ENCODE measurements at places on chromosomes 12 and 14. TPM values are rescaled to one million over a fixed set of nuclear protein-coding genes. Genes with fewer than 3 reads are reported as not detected.

Gene GAS2L3
- 1.8 TPM for polyA plus RNA-seq

GRCh38 chr12:128818065-128819022 is 5.4 kb downstream of the SLC15A4 start:
- DNase-seq = peak; percentile 34

GRCh38 chr12:103727638-103728037 is 113.4 kb downstream of the NT5DC3 start:
- no peak for DNase-seq

Gene TPPP2
- polyA plus RNA-seq = not detected

Gene ASCL1
- 1.5 TPM for polyA plus RNA-seq

- DNase-seq = no peak
These were observed 444.5 kb upstream of the FAR2 start for GRCh38 chr12:28704477-28705169.

DNA sequence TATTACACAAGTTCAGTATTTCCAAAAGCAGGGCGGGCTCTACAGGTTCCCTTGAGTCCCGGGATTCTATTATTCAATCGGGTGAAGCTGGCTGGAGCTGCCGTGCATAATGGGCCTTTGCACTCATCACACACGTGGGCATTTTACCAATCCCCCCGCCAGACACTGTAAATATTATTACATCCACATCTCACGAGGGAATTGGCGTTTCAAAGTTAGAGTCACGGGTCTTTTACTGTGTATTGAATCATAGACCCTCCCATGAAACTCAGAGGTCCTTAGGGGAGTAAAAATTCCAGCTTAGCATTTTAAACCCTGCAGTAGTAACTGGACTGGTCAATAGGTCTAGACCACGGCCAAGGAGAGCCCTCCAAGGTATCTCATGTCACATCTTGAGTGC is 70.3 kb downstream of the MAP1LC3B2 start:
- no peak for DNase-seq

DNA sequence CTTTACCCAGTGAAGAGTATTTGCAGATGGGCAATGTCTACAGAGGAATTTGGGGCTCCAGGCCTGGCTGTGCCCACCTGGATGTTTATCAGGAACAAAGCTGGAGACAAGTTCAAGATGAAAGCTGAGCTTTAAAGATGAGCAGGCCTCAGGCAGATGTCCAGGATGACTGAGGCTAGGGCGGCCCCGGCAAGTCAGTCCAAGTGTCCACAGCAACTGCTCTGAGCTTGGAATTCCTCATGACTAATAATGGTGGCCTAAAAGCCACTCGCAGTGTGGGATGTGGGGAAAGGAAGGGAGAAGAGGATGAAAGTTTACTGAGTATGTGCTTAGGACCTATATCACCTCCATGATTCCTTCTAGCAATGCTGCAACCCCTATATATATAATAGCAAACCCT is 128.2 kb upstream of the NOS1 start:
- no peak for DNase-seq

Gene RSRC2
- 53.6 TPM for polyA plus RNA-seq

DNA sequence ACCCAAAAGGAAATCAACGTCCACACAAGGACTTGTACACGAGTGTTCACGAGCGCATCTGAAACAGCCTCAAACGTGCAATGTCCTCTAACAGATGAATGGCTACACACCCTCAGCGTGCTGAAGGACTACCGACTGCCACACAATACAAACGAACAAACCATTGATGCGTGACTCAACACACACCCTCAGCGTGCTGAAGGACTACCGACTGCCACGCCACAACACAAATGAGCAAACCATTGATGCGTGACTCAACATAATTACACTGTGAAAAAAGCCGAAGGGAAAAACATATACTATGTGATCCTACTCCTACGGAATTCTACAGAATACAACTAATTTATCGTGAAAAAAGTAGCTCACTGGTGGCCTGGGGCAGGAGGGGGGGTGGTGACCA is 25.1 kb upstream of the BTBD6 start:
- no peak for DNase-seq

DNA sequence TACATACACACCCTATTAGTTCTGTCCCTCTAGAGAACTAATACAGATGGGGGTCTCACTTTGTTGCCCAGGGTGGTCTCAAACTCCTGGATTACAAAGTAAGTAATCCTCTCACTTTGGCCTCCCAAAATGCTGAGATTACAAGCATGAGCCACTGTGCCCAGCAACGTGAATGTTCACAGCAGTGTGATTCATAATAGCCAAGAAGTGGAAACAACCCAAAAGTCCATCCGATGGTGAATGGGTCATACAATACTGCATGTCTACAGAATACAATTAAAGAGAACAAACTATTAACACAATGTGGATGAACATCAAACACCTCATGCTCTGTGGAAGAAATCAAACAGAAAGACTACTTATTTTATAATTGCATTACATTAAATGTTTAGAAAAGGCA is 57.3 kb upstream of the SYNE2 start:
- DNase-seq = no peak

DNA sequence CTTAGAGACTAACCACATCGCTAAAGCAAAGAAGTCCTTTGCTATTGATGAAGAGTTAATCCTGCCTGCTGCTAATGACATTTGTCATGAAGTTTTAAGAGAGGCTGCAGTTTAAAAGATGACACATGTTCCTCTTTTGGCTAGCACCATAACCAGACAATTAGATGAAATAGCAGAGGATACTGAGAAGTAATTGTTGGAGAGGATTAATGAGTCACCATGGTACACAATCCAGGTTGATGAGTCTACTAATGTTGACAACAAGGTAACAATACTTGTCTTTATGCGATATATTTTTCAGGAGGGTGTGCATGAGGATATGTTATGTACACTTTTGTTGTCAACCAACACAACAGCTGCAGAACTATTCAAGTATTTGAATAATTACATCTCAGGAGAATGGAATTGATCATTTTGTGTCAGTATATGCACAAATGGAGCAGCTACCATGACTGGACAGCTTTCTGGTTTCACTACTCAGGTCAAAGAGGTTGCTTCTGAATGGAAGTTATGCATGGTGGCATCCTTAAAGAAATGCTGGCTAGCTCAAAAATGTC is 56.7 kb downstream of the LRRIQ1 start:
- no peak for DNase-seq

Gene ARHGAP5
- polyA plus RNA-seq = 16.5 TPM

Gene TRMT5
- polyA plus RNA-seq = 4.7 TPM

- DNase-seq = no peak
These were observed 215.6 kb downstream of the SLC6A15 start for GRCh38 chr12:84696908-84697540.

DNA sequence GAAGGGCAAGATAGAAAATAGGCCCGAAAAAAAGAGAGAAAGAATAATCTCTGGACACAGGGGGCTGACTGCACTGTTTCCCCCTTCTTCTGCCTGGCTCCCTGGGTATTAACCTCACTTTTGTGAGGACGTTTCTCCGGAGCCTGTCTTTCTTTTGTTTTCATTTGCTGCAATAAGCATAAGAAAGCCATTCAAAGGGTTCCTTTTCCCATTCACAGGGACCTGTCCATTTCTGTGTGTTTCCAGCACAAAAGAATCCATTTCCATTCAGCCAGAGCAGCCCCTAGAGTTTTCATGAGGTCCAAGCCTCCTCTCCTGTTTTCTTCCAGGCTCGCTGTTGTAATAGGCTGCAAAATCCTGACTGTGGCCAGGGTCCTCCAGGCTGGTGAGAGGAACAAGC is 16.8 kb downstream of the PLXNC1 start:
- DNase-seq = no peak

Gene TOMM20L
- polyA plus RNA-seq = not detected

- no peak for DNase-seq
These were observed 33.0 kb downstream of the E2F7 start for GRCh38 chr12:77032406-77032805.

DNA sequence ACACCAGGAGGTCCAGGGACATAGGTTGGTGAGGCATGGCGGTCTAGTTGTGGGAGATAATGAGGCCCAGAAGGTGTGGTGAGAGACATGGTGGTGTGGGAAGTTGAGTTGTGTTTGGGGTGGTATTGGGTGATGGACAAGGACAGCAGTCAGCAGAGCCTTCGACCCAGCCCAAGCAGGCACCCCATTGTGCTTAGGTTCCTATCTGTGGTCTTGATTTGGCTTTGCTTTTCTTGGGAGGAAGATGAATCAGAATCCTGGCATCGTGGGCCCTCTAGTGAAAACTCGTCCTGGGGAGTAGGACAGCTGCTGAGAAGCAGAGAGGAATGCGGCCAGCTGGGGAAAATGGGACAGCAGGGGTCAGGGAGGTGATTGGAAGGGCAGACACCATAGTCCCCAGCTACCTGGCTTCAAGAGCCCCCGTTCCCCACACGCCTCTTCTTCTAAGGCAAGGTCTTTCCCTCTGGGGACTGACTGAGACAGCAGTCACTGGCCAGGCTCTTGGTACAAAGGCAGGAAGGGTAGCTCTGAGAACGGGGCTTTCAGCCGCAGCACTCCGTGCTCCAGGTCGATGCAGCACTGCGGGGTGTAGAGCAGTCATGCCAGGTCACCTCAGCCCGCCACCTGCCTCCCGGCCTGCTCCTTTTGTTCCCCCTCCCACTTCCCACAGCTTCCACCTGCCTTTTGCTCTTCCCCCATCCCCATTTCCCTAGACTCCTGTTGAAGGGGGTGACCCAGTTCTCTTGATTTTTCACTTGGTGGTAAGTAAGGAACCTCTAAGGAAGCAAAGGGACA is 7.9 kb downstream of the NRIP2 start:
- no peak for DNase-seq

DNA sequence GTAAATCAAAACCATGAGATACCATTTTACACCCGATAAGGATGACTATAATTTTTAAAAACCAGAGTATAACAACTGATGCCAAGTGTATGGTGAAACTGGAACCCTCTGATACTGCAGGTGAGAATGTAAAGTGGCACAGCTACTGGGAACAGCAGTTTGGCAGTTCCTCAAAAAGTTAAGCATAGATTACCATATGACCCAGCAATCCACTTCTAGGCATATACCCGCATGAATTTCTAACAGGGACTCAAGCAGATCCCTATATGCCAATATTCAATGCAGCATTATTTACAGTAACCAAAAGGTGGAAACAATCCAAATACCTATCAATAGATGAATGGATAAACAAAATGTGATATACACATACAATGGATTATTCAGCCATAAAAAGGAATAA is 57.4 kb downstream of the BAZ1A start:
- DNase-seq = no peak

DNA sequence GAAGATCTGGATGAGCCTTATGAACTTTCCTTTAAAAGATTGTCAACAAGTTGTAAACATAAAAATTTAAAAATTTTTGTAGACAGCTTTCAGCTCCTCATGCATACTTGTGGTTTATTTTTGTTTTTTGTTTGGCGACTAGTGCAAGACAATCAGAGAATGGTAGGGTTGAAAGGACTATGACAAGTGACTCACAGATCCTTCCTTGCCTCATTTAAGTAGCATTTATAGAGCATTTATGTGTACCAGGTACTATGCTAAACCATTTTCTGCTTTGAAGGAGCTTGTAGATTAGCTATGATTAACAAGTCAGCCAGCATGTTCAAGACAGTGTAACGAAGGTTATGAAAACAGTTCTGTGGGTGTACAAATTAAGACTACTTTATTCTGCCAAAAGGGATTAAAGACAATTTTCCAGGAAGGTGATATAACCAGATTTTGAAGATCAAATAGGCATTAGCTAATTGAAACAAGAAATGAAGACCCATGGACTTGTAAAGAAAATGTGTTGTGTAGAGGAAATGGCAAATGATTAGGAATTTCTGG is 122.0 kb downstream of the PCNX1 start:
- no peak for DNase-seq

DNA sequence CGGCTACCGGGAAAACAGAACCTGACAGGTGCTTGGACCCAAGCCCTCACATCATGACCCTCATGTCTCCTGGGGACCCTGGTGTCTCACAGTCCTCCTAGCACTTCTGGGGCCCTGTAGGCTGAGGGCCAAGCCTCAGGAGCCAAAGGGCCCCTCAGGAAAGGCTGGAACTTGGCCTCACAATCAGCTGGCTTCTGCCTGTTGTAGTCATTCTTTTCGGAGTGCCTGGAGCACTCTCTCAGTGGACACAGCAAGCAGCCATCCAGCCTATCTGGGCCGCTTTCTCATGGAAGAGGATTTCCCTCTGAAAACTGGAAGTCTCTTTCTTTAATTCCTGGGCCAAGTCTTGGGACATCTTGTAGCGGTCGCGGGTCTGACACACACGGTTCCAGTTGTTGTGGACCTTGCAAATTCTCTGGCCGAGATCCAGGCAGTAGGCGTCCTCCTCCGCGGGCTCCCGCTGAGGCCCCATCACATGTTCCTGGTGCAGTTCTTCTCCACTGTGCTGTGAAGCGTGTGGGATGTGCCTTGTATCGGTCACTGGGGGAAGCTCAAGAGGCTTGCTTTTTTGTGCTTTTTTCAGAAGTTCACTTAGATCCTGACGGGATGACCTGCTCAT is 169.3 kb downstream of the EMP1 start:
- no peak for DNase-seq

Gene OR6C68
- not detected for polyA plus RNA-seq

Gene TMTC1
- 6.8 TPM for polyA plus RNA-seq

GRCh38 chr14:73173092-73173735 is 36.9 kb downstream of the PSEN1 start:
- DNase-seq = peak; percentile 36

DNA sequence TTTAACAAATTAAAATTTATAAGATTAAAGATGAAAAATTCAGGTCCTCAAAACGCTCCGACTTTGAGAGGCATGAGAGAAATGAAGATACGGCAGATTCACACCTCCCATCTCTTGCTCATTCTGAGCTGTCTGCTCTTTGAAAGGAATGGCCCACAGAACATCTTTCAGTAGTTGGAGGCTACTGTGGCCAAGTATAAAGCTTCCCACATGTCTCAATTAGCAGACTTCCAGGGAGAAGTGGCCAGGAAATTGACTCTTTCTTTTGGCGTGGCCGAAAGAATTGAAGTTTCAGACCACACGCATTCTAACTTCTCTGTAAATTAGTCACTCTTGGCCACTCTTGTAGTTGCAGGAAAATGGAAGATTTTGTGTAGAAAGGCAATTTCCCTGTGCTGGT is 129.2 kb downstream of the DIP2B start:
- no peak for DNase-seq

DNA sequence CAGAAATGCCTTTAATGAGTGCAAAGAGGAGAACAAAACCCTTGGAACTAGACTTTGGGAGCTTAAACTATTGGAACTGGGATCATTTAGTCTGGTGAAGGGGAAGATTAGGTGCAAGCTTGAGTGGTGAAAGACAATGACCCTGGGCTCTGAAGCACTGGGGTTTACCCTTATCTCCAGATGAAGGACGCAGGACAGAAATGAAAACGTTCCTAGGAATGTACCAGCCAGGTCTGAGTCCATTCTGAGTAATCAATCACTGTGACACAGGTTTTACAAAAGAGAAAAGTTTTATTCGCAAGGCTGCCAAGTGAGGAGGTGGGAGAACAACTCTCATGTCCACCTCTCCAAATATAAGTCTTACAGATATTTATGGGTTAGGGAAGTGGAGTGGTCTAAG is 249.1 kb downstream of the LRIG3 start:
- no peak for DNase-seq

DNA sequence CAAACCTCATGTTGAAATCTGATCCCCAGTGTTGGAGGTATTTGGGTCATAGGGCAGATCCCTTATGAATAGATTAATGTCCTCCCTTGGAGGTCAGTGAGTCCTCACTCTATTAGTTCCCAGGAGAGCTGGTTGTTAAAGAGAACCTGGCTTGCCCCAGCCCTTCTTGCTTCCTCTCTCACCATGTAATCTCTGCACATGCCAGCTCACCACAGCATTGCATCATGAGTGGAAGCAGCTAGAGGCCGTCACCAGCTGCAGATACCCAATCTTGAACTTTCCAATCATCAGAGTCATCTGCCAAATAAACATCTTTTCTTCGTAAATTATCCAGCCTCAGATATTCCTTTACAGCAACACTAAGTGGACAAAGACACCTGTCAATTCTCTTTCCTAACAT is 161.8 kb upstream of the IGF1 start:
- DNase-seq = no peak

GRCh38 chr14:98578204-98578603 is 693.8 kb downstream of the BCL11B start:
- DNase-seq = peak; percentile 28
